ENCODE measurements at places on chromosomes 11 and 22.

GRCh38 chr11:66068154-66068821, 1.8 kb upstream of the PACS1 start:
- peak; percentile 73 for DNase-seq

DNA sequence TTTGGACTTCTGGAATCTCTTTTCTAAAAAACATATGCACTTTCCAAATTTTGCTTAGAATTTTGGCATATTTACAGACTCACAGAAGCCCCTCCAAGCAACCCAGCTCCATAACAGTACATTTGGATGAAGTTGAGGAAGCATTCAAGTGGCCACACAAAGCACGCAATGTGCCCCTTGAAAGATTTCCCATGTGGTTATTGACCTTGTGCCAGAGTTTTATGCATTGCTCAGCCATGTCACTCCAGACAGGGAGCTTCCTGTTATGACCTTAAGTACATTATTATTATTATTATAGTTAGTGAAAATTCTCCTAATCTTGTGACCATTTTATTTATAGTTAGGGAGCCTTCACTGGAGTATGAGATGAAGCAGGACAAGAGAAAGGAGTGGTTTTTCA, 35.0 kb upstream of the BDNF start:
- DNase-seq, result no peak

DNA sequence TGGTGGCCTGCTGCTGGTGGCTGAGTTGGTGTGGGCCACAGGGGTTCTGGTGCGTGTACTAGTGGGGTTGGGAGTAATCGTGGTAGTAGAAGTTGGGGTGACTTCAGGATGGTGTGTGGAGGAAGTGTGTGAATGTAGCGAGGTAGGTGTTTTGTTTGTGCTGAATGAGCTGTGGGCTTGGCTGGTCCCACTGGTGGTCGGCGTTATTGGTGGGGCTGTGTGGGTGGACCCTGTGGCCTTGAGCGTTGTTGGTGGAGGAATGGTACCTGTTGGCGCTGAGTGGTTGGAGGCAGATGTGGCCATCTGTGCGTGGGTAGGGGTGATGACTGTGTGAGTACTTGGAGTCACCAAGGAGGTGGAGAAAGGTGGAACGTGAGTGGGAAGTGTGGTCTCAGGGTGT, 18.4 kb downstream of the MUC6 start:
- DNase-seq, result no peak

DNA sequence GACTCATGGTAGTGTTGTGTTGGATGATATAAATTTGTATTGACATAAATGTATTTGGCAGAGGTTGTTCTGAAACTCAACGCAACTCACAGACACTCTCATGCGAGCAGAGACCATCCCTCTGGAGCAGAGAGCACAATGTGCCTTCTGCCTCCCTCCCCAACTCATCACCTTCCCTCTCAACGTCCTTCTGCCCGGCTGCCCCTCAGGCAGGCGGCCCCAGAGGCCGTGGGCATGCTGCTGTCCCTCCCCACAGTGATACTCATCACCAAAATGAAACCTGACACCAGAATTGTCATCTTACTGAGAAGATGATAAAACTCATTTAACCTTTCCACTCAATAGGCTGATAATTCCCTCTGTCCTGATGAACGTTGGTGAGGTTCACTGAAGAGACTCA, 260.6 kb downstream of the ETS1 start:
- no peak for DNase-seq
